HuH-7.5 (cell line): ENCODE measurements at places on chromosomes 13 and 19.
A peak's percentile ranks its signal among the peaks of the same experiment; 100 is the strongest.

- no peak for DNase-seq
These were observed 40.8 kb upstream of the RFXAP start for GRCh38 chr13:36778083-36778671.

- DNase-seq = no peak
These were observed 3.0 kb downstream of the IFI30 start for GRCh38 chr19:18176367-18177310.

DNA sequence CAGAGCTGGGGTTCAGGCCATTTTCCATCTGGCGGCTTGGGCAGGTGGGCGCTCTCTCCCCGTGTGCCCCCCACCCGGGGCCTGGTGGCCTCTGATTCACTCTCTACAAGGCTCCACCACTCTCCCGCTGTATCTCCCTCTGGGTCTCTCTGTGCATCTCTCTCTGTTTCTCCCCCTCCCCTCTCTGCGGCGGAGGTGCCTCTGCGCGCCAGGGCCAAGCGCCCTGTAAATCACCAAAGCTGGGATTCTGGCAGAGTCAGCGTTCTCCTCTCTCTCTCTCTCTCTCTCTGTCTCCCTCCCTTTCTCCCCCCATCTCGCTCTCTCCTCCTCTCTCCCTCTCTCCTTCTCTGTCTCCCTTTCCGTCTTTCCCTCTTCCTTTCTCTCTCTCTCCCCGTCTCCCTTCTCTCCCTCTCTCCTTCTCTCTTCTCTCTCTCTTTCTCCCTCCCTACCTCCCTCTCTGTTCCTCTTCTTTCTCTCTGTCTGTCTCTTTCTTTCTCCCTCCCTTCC, 3.9 kb downstream of the NFIC start:
- no peak for DNase-seq

- no peak for DNase-seq
These were observed 8.8 kb downstream of the ADAT3 start for GRCh38 chr19:1913781-1914577.

GRCh38 chr13:111505175-111505777, 184.8 kb downstream of the TEX29 start:
- no peak for DNase-seq

GRCh38 chr13:64505336-64505910, 2724.7 kb downstream of the PCDH9 start:
- DNase-seq = no peak

DNA sequence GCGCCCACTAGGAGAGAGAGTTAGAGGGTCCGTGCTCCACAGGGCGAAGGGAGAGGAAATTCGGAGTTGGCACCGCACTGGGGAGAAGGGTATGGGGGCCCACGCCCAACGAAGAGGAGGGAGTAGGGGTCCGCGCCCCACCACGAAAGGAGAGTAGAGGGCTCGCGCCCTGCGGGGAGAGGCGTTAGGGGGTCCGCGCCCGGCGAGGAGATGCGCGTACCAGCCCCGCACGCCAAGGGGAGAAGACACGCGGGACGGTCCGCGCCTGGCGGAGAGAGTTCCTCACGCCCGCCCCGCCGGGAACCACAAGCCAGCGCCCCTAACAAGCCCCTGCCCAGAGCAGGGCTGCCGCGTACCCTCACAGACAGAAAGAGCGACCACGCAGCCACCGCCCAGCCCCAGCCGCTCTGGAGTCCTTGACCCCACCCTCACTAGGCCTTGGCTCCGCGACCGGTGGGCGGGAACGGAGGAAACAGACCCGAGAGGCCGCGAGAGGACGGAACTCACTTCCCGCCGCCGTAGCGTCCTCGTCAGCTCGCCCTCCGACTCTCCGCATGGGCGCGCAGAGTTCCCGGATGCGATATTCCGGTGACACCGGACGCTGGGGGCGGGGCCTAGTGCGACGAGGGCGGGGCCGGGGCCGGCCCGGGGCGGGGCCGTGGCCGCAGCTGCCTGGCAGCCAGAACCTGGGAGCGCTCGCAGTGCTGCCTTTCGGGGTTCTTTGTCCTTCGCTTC, 20.0 kb upstream of the ZSCAN18 start:
- no peak for DNase-seq

GRCh38 chr13:113226873-113227450, 17.5 kb downstream of the CUL4A start:
- DNase-seq = no peak

DNA sequence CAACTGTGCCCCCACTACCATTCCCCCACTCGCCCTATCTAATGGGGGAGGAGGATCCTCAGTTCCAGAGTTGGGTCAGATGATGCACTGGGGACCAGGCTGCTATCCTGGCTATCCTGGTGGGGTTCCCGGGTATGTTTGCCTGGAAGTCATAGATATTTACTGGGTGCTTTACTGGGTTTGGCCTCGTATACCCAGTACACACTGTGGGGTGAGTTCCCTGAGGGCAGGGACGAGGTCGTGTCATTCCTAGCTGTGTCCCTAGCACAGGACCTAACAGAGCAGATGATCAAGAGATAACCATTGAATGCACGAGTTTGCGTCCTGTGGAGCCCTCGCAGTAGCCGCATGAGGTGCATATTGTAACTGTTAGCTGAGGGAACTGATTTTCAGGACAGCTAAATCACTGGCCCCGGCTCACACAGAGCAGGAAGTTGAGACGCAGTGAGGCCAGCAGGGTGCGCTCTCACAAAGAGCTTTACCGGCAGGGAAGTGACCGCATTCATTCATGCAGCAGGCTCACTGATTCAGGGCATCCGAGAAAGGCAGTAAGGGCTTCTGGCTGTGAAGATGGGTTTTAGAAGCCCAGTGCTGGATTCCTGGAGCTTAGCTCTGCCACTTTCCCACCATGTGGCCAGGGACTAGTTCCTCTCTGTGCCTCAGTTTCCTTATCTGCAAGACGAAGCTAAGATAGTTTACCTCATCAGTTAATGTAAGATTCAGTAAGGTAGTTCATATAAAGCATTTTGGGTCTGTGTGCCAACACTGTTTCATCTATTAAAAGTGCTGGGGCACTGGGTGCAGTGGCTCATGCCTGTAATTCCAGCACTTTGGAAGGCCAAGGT, 6.0 kb downstream of the RUVBL2 start:
- DNase-seq = peak; percentile 68

- DNase-seq = no peak
These were observed 9.2 kb upstream of the GPC5 start for GRCh38 chr13:91389186-91389585.

DNA sequence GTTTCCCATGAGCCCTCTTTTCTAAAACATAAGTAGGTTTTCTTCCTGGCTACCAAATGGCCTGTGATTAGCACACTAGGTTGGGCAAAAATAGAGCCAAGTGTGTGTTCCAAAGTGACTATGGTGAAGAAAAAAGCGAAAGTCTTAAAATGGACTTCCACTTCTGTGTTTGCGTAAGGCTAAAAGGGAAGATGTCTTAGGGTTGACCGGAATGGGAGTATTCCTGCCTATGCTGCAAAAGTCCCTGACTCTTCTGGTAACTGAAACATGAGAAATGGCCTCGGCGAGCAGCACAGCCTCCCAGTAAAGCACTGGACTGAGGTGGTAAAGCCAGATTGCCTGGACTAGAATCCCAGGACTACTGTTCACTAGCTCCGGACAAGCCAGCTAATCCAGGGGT, 2.4 kb upstream of the FPR1 start:
- DNase-seq = no peak

- no peak for DNase-seq
These were observed 55.5 kb upstream of the KATNAL1 start for GRCh38 chr13:30362869-30363268.

DNA sequence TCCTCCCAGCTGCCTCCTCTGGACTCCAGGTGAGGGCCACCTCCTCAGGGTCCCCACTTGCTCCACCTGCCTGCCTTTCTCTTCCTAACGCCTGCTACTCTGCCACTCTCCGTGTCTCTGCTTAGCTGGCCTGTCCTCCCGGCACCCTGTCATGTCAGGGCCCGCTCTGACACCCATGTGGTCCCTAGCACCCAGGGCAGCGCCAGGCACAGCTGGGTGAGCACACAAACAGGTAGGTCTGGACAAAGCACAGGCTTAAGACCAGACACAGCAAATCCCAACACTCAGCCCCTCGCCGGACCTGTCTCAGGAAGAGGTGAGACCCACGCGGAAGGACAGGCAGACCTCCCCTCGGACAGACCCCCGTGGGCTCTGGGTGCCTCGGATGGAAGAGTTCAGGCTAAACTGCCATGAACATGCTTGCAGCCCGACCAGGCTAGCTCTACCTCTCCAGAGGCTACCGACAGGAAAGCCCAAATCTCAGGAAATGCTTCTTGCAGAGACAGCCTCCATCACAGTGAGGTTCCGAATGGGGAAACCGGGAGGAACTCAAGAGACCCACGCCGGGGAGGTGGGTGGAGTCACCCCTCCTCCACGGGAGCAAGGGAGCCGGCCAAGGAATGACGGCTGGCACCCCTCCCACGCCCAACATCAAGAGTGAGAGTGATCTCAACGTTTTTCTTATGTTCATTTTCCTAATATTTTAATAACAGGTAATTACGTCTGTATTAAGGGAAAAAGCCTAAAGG, 12.5 kb downstream of the ZNF787 start:
- DNase-seq = peak; percentile 17

GRCh38 chr13:96871469-96871868, 122.8 kb downstream of the OXGR1 start:
- no peak for DNase-seq

GRCh38 chr19:29542776-29543175, 17.0 kb downstream of the VSTM2B start:
- DNase-seq = no peak

DNA sequence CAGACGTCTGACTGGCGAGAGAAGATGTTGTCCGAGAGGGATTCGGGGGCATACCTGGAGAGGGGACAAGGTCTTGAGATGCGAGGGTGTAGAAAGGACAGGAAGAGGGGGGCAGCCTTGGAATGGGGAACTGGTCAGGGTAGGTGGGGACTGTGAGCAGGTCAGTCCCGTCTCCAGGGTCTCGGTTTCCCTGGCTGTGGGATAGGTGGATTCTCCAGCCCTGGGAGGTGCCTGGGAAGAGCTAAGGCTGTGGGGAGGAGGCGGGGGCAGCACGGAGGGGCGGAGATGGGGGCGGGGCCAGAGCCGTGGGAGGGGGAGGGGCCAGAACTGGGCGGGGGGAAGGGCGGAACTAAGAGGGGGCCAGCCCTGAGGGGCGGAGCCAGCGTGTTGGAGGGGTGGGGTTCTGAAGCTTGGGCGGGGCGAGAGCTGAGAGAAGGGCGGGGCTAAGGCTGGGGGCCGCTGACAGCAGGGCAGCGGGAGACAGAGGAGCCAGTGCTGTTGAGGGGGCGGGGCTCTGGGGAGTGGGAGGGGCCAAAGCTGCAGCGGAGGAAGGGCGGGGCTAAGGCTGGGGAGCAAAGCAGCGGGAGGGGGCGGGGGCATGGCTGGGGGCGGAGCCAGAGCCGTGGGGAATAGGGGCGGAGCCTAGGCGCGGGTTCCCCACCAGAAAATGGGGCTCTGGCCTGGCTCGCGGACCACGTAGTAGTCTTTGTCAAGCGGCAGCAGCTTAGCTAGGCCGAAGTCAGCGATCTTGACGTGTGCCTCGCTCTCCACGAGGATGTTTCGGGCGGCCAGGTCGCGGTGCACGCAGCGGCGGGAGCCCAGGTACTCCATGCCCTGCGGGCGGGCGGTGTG, 9.5 kb upstream of the INSL3 start:
- no peak for DNase-seq

DNA sequence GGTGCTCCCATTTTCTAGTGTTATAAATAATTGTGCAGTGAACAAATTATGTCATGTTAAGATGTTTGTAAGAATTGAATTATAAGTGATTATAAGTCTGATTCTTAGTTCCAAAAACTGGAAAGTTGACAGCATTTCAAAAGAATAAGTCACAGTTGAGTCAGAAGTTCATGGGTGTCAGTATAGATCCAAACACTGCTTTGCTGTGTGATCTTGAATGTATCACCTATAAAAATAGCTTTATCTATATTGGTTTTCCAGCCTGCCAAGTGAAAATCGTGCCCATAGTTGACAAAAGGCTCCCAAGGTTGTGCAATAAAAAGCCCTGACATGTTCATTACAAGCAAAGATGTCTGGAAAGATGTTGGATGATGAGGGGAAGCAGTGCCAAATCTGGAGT, 336.0 kb downstream of the MTUS2 start:
- DNase-seq = no peak

DNA sequence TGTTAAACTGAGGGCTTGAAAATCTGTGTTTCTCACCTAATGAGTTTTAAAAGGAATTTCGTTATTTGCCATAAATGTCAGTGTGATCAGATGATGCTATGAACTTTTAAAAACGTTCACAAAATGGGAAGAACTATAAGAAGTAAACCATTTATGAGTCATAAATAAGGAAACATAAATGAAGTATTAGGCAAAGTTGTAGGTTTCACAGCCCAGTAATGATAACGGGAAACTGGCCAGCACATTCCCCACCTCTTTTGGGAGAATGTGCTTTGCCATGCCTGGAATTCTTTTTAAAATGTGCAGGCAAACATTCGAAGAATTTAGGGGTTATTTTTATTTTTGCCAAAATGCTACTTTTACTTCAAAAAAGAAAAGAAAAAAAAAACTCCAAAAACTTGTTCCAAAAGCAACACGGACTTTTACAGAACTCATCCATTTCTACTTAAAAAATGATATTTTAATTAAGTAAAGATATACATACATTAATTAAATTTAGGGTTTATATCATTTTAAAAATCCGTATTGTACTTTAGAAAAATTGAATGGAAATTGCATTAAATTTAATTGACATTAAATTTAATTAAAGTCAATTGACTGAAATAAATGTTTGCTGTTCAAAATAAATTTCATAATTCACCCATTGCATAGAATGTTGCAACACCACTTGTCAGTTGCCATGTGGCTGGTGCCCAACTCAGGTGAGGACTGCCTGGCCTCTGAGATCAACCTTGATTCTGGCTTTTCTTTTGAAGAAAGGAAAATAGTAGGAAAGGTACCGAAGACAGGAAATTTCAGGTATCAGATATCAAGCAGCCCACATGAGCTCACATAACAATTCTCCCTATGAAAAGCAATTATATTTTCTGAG, 1198.5 kb downstream of the EFNB2 start:
- DNase-seq = no peak

GRCh38 chr19:8697671-8698432, 743 bp downstream of the ACTL9 start:
- DNase-seq = no peak
